ENCODE measurements at places on chromosomes 12 and 14.

- DNase-seq, result peak; percentile 91
Observed at GRCh38 chr12:5456906-5457305, 25.0 kb downstream of the NTF3 start.

DNA sequence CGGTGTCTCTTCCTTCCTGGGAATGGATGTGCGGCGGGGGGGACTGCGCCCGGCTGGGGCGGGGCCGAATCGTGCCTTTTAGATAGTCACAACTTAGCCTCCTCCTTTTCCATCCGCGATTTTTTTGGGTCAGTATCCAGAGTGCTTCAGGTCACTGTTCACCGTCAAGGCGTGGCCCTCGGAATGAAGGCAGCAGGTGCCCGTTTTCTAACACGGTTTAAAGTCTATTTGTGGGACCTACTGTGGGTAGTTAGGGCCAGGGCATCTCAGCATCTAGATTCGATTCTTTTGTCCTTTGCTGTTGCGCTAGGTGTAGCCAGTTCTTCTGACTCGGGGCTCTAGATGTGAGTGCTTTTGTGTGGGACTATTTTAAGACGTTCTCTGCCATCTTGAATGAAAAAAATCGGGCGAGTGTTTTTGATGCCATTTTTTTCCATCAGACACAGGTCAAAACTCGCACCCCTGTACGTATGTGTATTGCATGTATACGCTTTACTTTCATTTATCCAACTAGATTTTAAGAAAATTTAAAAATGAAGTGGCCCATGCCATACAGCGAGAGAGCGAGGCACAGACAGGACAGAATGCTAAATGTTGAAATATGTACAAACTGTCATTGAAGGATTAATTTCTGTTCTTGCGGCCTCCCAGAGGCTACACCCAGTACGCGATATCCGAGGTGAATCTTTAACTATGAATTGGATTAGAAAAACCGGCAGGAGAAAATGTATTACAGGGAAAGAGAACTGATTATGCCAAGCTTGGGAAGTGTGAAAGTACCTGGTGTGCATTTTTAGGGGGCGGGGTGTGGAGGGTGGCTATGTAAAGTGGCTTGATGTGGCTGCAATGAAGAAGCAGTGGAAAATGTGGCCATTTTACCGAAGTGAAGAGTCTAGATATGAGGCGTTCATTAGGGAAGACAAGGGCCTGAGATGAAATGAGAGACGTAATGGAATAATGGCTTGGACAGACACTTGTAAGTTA, 835 bp downstream of the VEZT start:
- DNase-seq, result peak; percentile 60

DNA sequence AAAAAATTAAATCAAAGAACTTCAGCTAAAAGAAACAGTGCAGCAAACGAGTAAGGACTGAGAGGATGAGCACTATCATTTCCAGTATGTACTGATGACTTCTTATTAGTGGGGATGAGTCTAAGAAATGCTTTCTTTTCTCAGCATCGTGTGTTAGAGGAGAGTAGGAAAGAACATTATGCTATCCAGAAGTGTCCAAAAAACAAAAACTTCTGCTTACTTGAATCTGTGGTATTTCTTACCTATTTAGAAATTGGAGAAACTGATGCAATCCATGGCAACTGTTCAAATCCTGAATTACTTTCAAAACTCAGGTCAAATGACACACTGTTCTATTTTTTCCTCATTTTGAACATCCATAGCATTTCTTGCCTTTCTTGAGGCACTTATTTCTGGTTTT, 23.7 kb downstream of the ABCD2 start:
- DNase-seq, result peak; percentile 13

GRCh38 chr12:57461917-57462250, 2.3 kb downstream of the GLI1 start:
- no peak for DNase-seq

DNA sequence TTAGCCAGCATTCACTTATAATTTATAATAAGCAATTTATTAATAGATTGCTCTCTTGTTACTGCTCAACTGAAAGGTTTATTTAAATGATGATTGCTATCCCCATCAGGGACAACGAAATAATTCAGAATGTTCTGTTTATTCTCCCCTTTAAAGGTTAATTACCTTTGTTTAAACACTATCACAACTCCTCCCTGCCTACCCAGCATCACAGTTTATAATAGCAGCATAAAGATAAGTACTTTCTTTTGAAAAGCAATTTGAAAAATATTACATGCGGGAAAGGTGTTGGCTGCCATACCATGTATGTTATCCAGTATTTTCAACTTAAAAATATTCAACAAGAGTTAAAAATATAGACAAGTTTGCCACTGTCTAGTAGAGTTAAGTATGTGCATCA, 30.6 kb downstream of the SCAF11 start:
- no peak for DNase-seq

DNA sequence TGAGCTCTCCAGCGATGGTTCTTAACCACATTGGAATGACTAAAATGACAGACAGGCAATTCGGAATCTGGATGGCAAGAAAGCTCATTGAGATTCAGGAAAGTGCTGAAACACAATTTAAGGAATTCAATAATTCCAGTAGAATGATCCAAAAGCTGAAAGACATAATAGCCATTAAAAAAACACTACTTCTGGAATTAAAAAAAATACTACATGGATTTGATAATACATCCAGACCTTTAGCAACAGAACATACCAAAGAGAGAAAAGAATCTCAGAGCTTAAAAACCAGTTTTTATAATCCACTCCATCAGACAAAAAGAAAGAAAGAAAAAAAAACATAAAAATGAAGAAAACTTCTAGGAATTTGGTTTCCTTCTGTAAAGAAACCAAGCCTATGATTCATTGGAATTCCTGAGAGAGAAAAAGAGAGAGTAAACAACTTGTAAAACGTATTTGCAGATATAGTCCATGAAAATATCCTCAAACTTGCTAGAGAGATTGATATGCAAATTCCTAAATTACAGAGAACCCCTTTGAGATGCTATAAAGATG, 52.8 kb downstream of the SLCO1B1 start:
- no peak for DNase-seq

DNA sequence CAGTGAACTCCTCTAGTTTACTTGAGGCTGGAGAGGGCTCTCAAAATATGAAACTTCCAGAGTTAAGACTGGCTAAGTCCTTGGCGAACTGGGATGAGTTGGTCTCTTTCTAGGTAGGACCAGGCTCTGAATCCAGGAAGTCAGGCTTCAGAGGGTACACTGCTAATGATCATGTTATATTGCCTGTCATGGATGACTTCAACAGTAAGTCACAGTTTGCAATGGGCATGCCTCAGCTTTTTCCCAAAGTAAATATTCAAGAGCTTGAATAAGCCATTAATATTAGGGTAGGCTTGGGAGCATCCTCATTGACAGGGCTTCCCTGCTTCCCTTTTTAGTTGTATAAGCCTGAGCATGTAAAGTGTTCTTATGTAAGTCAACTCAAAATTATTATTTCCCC, 61.7 kb upstream of the PTHLH start:
- DNase-seq, result no peak

- peak; percentile 60 for DNase-seq
Observed at GRCh38 chr12:15131431-15131830, 89.8 kb downstream of the RERG start.

- no peak for DNase-seq
Observed at GRCh38 chr14:104344818-104345620, 206.6 kb downstream of the KIF26A start.
